ENCODE measurements at places on chromosomes 6 and 20.

GRCh38 chr6:108760126-108761050 lies 87.8 kb upstream of the ARMC2 start:
- DNase-seq, result no peak

DNA sequence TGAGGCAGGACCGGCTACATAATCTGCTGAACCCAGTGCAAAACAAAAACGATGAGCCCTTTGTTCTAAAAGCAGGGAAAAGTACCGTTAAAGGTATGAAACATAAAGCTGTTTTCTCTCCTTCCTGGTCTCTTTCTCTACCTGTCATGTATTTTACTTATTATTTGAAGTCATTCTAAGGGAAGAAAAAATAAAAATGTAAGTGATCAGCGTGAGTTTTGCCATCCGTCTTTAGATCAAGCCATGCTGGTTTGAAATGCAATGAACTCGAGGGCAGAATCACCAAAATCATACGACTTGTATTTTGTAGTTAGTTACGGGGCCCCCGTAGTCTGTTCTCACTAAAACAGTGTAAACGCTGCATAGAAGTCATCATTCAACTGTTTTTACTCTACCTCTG lies 2.9 kb upstream of the BCAS1 start:
- no peak for DNase-seq

GRCh38 chr6:139370283-139370998 lies 4.0 kb downstream of the CITED2 start:
- DNase-seq, result no peak

DNA sequence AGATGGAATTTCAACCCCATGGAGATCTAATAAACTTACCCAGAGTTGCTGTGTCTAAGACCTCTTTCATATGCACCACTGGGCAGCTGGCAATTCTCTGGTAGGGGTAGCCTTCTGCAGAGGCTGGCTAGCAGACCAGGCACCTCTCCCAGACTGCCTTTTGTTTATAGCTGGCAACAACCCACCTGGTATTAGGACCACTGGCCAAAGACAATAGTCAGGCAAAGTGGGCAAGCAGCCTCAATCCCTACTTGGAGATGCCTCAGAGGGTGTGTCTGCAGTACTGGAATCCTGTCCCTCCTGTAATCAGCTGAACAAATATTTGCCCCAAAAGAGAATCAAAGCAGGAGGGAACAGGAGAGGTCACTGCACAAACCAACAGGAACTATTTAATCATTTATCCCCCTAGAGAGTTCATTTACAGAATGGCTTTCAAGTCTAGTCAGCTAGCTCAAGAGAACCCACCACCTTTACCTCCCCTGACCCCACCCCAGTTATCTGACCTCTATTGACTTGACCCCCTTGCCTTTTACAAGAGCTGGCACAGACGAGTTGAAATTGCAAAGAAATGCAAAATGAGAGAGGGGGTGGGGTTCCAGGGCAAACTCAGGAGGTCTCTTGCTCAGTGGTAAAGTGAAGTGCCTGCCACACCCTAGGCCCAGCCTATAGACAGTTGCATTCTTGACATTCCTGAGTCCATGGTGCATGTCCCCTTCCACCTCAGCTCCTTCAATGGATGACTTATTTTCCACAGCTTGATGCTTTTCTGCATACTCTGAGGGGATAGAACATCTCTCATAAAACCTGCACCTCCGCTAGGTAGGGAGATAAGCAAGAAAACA lies 2.8 kb downstream of the BCL2L1 start:
- DNase-seq, result no peak

- DNase-seq, result no peak
Measured at GRCh38 chr20:5153612-5154542, 27.1 kb downstream of the CDS2 start.

GRCh38 chr20:47925593-47925992 lies 140.3 kb upstream of the SULF2 start:
- no peak for DNase-seq

GRCh38 chr20:12175538-12175937 lies 257.8 kb downstream of the BTBD3 start:
- DNase-seq, result no peak

GRCh38 chr6:15074806-15075205 lies 171.1 kb upstream of the JARID2 start:
- DNase-seq, result no peak

- DNase-seq, result no peak
Measured at GRCh38 chr6:28589957-28590349, 64.3 kb downstream of the GPX5 start.

GRCh38 chr6:26520237-26520849 lies 17.8 kb upstream of the HMGN4 start:
- DNase-seq, result no peak

Measured in GM12891 (cell line).